ENCODE measurements at places on chromosomes 1 and 21.
A peak's percentile ranks its signal among the peaks of the same experiment; 100 is the strongest.

GRCh38 chr1:229411434-229412055 is 22.3 kb downstream of the ACTA1 start:
- DNase-seq, result no peak

DNA sequence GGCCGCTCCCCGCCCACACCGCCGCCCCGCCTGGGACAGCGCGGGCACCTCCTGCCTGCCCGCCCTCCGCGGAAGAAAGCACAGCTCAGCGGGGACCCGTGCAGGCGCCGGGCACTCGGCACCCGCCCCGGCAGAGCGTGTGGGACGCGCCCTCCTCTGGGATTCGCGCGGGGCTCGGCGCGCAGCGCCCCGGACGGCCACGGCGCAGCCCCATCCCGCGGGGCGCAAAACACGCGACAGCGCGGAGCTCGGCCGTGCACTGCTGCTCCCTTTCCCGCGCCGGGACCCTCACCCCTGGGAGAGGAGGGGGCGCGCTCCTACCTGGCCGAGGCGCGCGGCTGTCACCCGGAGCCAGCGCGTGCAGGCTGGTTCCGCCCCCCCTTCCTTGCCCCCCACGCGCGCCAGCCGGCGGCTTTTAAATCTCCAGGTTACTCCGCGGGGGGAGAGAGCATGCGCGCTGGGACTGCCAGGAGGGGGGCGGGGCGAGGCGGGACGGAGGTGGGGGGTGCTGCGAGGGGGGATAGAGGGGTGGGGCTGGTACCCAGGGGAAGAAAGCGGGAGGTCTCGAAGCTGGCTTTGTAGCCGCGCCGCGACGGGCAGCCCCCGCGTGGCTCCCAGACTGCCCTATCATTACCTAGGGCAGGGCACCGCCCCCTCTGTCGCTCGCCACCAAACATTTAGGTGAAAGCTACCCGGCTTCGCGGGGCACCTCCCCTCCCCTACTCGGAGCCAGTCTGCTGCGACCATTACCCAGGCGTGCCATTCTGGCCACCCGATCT is at the start of gene SLC45A3:
TSS of gene SLC45A3 (minus strand) at position 437 of the 779 bp plus-strand sequence. CDS start 15,853 bp downstream, outside the sequence.
- DNase-seq, result peak; percentile 80

- DNase-seq, result no peak
These were observed 242.4 kb upstream of the RAB4A start for GRCh38 chr1:229028544-229028943.

GRCh38 chr1:30173560-30173959 is 549.8 kb downstream of the MATN1 start:
- DNase-seq, result no peak

- peak; percentile 67 for DNase-seq
These were observed 750 bp downstream of the RHOU start for GRCh38 chr1:228735871-228736586.

GRCh38 chr1:34975771-34976170 is 9.4 kb downstream of the TMEM35B start:
- DNase-seq, result no peak

- no peak for DNase-seq
These were observed 2.5 kb downstream of the MFSD2A start for GRCh38 chr1:39957299-39958015.

Data from AG20443 (cell line).